Cortex of kidney (tissue), 1 donor: ENCODE measurements at places on chromosomes 5 and 9.

- no peak for DNase-seq
Observed at GRCh38 chr9:106020186-106020585, 325.8 kb downstream of the TMEM38B start.

DNA sequence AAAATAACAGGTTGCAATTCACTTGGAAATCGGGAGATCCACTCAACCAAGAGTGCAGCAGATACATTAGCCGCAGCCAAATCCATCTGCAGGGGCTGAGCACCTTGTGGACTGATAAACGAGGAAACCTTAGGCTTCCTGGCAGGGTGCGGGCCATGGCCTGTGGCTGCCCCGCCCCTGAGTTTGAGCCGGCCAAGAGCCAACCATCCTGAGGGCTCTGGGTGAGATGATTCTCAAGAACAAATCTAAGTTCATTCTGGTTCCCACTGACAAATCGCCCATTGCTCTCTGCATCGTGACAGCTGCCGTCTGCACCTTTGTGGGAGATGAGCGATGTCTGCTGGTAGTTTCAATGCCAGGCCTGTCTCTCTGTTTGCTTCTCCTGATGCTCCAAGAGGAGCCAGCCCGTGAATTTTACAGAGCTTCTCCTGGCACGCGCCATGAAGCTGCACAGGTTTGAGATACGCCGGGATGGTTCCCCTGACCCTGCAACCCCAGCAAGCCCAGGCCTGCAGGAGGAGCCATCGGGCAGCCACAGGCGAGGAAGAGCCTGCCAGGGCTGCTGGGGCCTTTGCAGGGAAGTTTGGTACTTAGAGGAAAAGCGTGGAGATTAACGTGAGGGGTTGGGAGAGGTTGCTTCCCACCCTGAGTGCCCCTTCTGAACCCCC lies 154.0 kb downstream of the OLFM1 start:
- no peak for DNase-seq

DNA sequence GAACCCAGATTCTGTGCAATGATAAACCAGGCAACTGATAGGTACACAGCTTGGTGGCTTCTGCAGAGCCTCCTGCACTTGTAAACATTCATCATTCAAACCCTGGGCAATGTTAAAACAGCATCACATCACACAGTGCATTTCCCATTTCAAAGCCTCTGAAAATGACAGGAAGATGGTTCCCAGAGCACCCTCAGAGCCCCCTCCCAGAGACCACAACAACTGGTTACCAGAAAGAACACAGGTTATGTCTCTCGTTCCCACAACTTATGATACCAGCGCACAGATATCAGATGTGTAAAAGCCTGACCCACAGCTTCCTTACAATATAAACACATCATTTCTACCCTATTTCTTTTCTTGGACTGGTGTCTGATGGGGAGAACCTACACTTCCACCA lies 248.7 kb downstream of the AUH start:
- no peak for DNase-seq

DNA sequence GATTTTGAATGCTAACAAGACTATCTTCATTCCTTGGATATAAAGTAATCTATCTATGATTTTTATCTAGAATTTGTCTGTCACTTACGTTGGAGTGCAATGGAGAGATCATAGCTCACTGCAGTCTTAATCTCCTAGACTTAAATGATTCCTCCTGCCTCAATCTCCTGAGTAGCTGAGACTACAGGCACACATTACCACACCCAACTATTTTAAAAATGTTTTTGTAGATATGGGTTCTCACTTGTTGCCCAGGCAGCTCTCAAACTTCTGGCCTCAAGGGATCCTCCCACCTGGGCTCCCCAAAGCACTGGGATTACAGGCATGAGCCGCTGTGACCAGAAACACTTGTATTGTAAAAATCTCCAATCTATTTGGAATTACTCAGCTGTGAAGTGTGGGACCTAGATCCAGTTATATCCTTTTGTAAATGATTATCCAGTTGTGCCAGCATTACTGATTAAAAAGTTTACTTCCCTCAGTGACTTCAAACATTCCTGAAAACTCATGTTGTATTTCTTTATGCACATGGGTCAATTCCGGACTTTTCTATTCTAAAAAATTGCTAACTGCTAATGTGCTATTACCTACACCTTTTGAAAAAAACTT lies 1793.8 kb upstream of the WWC1 start:
- DNase-seq: no peak

- no peak for DNase-seq
Observed at GRCh38 chr5:132505641-132506040, 15.1 kb upstream of the IRF1 start.

GRCh38 chr5:127549551-127549950 lies 32.1 kb downstream of the PRRC1 start:
- no peak for DNase-seq

GRCh38 chr5:159038907-159039306 lies 60.8 kb downstream of the EBF1 start:
- no peak for DNase-seq

DNA sequence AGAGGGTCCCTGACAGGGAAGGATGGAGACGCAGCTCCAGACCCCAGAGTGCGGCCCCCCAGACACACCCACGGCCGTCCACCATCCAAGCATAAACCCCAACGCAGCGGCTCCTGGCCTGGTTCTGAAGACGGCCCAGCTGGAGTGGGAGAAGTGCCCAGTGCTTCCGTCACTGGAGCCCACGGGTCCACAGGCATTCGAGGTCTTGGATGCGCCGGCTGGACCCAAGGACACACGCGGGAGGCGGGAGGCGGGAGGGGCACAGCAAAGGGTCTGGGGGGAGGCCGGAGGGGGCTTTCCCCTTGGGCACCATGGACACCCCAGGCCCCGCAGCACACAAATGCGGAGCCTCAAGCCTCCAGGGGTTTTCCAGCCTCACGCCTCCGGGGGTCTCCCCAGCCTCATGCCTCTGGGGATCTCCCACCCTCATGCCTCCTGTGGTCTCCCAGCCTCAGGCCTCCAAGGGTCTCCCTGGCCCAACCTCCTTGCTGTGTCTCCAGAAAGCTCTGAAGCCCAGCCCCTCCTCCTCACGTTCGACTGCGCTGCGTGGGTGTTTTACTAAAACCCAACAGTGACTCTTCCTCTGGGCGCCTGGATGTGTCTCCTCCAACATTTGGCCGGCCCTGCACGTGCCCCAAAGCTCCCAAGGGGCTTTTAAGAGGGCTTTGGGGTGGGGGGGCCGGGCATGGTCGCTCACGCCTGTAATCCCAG lies 15.2 kb downstream of the EXD3 start:
- no peak for DNase-seq

GRCh38 chr9:33795281-33795680 lies at the start of gene PRSS3:
TSS of gene PRSS3 (plus strand) at chr9:33795561. CDS start at chr9:33795574, 13 bp downstream.
- DNase-seq: no peak

DNA sequence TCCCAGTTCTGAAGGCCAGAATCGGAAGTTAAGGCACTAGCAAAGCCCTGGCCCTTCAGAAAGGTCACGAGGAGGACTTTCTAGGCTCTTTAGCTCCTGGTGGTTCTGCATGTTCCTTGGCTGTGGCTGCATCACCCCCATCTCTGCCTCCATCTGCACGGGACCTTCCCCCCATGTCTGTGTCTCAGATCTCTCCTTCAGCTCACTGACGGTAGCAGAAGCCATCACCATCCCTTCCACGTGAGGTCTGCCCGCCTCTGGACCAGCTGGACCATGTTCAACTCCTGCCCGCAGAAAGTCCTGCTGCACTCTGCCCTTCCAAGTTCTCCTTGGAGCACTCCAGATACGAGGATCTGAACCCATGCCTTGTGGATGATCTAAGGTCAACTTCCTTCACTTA lies 242.9 kb upstream of the IRX1 start:
- DNase-seq: no peak

GRCh38 chr5:127766676-127767335 lies 63.6 kb downstream of the CCDC192 start:
- DNase-seq: no peak

- DNase-seq: no peak
Observed at GRCh38 chr5:64229163-64229774, 63.6 kb downstream of the RNF180 start.

- DNase-seq: no peak
Observed at GRCh38 chr5:83608122-83608521, 112.5 kb downstream of the HAPLN1 start.

GRCh38 chr5:30453168-30453567 lies 740.3 kb upstream of the CDH6 start:
- DNase-seq: no peak

GRCh38 chr5:1172007-1172581 lies 29.3 kb upstream of the SLC6A19 start:
- DNase-seq: no peak

DNA sequence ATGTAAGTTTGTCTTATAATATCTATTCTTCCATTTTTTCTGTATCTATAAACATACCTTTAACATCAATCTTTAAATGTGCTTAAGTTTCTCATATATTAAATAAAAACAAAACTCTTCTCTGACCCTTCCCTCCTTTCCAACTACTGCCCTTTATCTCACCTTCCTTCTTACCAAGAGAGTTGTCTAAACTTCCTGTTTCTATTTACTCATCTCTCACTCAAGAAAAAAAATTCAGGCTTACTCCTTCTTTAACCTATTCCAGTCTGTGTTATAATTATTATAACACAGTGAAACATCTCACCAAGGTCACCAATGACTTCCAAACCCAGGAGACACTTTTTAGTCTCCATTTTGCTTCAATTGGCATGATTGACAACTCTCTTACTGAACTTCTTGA lies 140.9 kb downstream of the CCDC171 start:
- DNase-seq: no peak

DNA sequence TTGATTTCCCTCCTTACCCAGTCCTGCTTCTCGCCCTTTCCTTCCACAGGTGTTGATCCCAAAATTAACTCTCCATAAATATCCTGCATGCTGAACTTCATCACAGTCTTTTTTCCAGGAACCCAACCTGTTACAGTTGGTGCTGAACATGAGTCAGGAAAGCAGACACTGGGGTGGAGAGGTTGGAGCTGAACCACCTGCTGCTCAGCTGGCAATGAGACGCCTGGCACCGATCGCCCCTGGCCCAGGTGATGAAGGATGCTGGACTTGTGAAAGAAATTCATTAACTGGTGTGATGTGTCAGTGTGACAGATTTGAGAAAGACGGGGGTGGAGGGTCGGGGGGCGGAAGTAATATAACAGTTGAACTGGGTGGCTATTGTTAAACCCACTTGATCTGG lies 30.6 kb downstream of the CPLX2 start:
- DNase-seq: no peak

- no peak for DNase-seq
Observed at GRCh38 chr5:148978370-148979082, 84.3 kb downstream of the SH3TC2 start.

DNA sequence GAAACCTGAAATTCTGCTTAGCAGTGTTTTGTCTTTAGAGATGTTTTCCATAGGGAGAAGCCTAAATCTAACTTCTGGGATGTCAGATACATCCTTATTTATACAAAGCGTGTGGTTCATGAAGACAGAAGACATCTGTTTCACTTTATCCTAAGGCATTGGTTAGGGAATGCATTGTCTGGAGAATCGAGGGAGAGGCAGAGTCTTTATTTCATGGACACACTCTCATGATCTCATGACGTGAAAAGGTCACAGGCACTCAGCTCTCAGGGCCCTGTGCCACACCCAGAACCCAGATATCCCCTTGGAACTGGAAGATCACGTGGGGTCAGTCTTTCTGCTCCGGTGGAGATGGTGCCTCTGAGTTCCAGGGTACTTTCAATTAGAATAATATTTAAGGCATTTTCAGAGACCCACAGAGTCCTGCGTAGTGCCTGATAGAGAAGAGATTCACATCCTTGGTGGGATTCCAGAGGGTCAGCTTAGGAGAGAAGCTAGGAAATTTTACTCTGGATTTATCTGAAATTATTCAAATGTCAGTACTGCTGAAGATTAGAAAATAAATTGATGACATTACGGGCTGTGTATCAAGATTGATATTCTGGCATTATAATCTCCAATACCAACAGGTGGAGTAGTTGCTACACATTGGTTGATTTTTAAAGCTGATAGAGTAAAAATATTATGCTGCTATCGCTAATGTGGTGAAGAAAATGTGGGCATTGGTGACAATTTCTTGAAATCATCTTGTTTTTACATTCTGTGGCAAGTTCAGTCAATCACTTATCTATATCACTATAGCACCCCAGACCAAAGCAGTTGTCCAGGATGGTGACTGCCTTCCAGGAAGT lies 378.3 kb downstream of the MTRR start:
- no peak for DNase-seq

DNA sequence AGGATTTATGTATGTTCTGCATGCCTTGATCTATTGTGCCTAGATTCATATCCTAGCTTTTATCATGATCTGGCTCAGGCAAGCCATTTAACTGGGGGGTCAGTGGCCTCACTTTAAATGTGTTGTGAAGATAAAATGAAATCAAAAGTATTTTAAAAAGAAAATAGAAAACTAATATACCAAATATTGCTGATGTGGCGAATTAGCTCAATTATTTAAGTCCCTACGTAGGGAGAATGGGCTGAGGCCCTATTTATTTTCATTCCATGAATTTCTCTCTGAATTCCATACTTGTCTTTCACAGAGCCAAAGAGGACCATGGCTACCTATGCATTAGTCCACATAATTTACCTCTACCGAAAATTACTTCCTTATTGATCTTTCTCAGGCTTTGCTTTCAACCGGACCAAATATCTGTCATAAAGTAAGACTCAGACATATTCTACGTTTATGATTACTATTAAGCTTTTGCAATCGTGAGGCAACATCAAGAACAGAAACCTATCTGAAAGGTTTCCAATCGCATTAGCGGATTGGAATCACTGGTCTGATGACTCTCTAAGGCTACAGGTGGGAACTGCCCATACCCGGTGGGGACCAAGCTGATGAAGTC lies 1.7 kb downstream of the MBLAC2 start:
- no peak for DNase-seq

GRCh38 chr5:54986269-54986654 lies 869 bp upstream of the ESM1 start:
- no peak for DNase-seq

DNA sequence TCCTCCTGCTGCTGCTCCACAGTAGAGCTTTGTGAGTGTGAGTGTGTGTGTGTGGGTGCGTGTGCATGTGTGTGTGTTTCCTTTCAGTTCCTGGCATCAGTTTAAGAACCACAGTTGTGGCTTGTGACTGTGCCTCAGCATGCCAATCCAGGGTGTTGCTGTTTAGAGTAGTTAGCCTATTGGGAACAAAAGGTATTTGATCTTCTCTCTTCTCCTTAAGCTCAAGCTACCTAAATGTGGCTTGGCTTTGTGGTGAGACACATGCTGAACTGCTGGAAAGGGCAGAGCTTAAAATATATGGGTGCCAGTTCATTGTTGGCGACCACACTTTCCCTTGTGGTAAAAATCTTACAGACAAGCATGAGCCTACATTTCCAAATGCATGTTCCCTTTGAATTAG lies 116.6 kb upstream of the BNC2 start:
- DNase-seq: no peak

- DNase-seq: no peak
Observed at GRCh38 chr5:79133657-79134451, 22.2 kb downstream of the BHMT start.

DNA sequence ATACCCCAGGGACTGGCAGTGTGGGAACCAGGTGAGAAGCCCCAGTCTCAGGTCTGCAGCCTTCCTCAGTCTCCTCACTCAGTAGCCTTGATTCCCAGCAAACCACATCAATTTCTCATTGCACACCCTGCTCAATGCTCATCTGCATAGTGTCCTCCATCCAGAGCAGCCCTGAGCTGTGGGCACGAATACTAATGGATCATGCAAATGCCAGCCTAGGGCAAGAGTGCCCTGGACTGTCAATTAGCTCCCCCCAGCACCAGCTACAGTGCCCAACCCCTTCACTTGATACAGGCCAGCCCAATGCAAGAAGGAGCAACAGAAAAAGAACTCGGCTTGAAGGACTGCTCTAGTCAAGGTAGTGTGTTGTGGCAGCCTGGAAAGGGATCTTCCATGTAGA lies 9.8 kb upstream of the KCNIP1 start:
- DNase-seq: no peak
